A549 treated with CORT108297 at 1 μM for 4 hours (cell line): ENCODE measurements at places on chromosomes 2 and 18. TPM values are rescaled to one million over a fixed set of nuclear protein-coding genes. Genes with fewer than 3 reads are reported as not detected.

KLHL41 gene
- 0.07 to 0.37 TPM (median 0.21 TPM) in 5 replicates for total RNA-seq

COBLL1 gene
- 2.9 to 4.5 TPM (median 3.9 TPM) in 5 replicates for total RNA-seq

UPP2 gene
- total RNA-seq, result not detected in 5 replicates

CTAGE1 gene
- 0.05 TPM in 1 of 5 replicates, not detected in the others for total RNA-seq

SIX3 gene
- 0.36 to 0.58 TPM (median 0.52 TPM) in 5 replicates for total RNA-seq

PROKR1 gene
- total RNA-seq, result not detected in 5 replicates

IL36G gene
- not detected in 5 replicates for total RNA-seq

KLHL29 gene
- total RNA-seq, result 3.6 to 5.7 TPM (median 4.6 TPM) in 5 replicates

PCARE gene
- total RNA-seq, result not detected in 5 replicates

TRAF3IP1 gene
- 9.3 to 14.3 TPM (median 13.2 TPM) in 5 replicates for total RNA-seq

NIF3L1 gene
- total RNA-seq, result 39.9 to 51.0 TPM (median 41.1 TPM) in 5 replicates

SERPINB5 gene
- total RNA-seq, result 0.07 to 0.17 TPM (median 0.08 TPM) in 5 replicates

APOB gene
- not detected in 5 replicates for total RNA-seq

COLEC12 gene
- 0.02 to 0.08 TPM (median 0.03 TPM) in 5 replicates for total RNA-seq

ZBTB7C gene
- total RNA-seq, result 0.02 to 0.20 TPM (median 0.07 TPM) in 5 replicates

VSNL1 gene
- total RNA-seq, result not detected in 5 replicates

SPDYA gene
- total RNA-seq, result 0.10 to 0.32 TPM (median 0.17 TPM) in 5 replicates

CNNM3 gene
- total RNA-seq, result 9.8 to 16.3 TPM (median 14.6 TPM) in 5 replicates

IHH gene
- 0.13 to 0.25 TPM (median 0.21 TPM) in 4 of 5 replicates, not detected in the other for total RNA-seq

GAL3ST2 gene
- total RNA-seq, result 0.13 to 0.35 TPM (median 0.32 TPM) in 5 replicates
